ENCODE measurements at places on chromosomes 11 and 22. TPM values are rescaled to one million over a fixed set of nuclear protein-coding genes. Genes with fewer than 3 reads are reported as not detected.
A peak's percentile ranks its signal among the peaks of the same experiment; 100 is the strongest.

The SLC39A13 gene
- total RNA-seq: 10.9 TPM

The ANO5 gene
- 0.51 TPM for total RNA-seq

The OR10A3 gene
- total RNA-seq: not detected

The ESAM gene
- total RNA-seq: 0.91 TPM

- no peaks in the 10 kb centered on the region for H3K27me3 ChIP-seq
- H3K36me3 ChIP-seq: no peaks in the 10 kb centered on the region
- DNase-seq: no peak
- H3K4me3 ChIP-seq: no peak overlapping the region
Measured at GRCh38 chr11:117099696-117100095, 1.5 kb upstream of the SIK3 start.

The UPK3A gene
- not detected for total RNA-seq

DNA sequence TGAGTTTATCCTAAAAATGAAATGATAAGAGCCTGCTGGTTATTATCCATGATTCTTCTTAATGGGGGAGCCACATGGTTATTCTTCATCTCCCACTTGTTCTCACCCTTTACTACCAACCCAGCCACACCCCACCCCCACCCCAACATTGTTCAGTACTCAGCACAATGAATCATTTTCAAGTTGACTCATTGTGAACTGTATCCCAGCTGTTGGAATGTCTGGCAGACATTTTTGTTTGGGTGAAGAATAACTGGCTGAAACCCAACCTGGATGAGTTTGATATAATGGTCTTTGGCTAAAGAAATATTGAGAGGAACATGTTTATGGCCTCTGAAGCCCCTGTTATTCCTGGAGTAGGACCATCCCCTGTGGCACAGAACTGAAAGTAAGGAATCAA, 136.2 kb downstream of the ELP4 start:
- no peak overlapping the region for H3K4me3 ChIP-seq
- H3K36me3 ChIP-seq: no peaks in the 10 kb centered on the region
- H3K4me1 ChIP-seq: no peaks in the 10 kb centered on the region
- no peaks in the 10 kb centered on the region for H3K27me3 ChIP-seq
- peak; percentile 9 for DNase-seq
- no peak overlapping the region for H3K27ac ChIP-seq

The TLCD5 gene
- total RNA-seq: 1.3 TPM
